ENCODE measurements at places on chromosomes 6 and 20. TPM values are rescaled to one million over a fixed set of nuclear protein-coding genes. Genes with fewer than 3 reads are reported as not detected.

Gene OR12D2
- not detected for total RNA-seq

Gene PTCRA
- 4.7 TPM for total RNA-seq

Gene NHLRC1
- 0.89 TPM for total RNA-seq

Gene NR2E1
- total RNA-seq = not detected

Gene SLC2A10
- total RNA-seq = 0.26 TPM

Gene COX4I2
- total RNA-seq = not detected

Gene C20orf202
- 0.75 TPM for total RNA-seq

Gene GPLD1
- 0.86 TPM for total RNA-seq

Gene TREM2
- total RNA-seq = not detected

Gene PRDM1
- total RNA-seq = 180 TPM

Gene SCRT2
- total RNA-seq = not detected

Gene PTGIS
- not detected for total RNA-seq

Gene HLA-DQA1
- 46.7 TPM for total RNA-seq

Gene HLA-DMA
- 39.2 TPM for total RNA-seq

Gene RPL7L1
- total RNA-seq = 67.2 TPM

Gene SLC22A2
- total RNA-seq = not detected

Gene RAET1E
- not detected for total RNA-seq

Gene MYB
- total RNA-seq = 3.5 TPM

Gene TOX2
- total RNA-seq = 1.2 TPM

Gene GHRH
- not detected for total RNA-seq

Gene EYS
- not detected for total RNA-seq

Gene RSPH4A
- total RNA-seq = 0.64 TPM

Gene WFDC5
- total RNA-seq = not detected

Gene HLA-DQA2
- total RNA-seq = 15.2 TPM

Gene SLC24A3
- total RNA-seq = 0.09 TPM

Gene PRPH2
- total RNA-seq = 0.13 TPM

Gene FABP7
- not detected for total RNA-seq

Gene LY6G6F
- 3.2 TPM for total RNA-seq

Gene KHDC1L
- not detected for total RNA-seq

Gene BPHL
- 2.9 TPM for total RNA-seq

Gene OLIG3
- total RNA-seq = not detected

Gene SLC39A7
- 45.7 TPM for total RNA-seq

Gene BMP2
- total RNA-seq = 0.45 TPM

Gene TMEM170B
- total RNA-seq = 1.8 TPM

Gene MAP7
- 0.14 TPM for total RNA-seq

Gene PSORS1C2
- not detected for total RNA-seq
